Stimulated activated CD8-positive, alpha-beta memory T cell treated with anti-CD3 and anti-CD28 coated beads, Interleukin-4, amount 100 ng/mL, for 4 hours (primary cell): ENCODE measurements at places on chromosomes 3 and 15.

DNA sequence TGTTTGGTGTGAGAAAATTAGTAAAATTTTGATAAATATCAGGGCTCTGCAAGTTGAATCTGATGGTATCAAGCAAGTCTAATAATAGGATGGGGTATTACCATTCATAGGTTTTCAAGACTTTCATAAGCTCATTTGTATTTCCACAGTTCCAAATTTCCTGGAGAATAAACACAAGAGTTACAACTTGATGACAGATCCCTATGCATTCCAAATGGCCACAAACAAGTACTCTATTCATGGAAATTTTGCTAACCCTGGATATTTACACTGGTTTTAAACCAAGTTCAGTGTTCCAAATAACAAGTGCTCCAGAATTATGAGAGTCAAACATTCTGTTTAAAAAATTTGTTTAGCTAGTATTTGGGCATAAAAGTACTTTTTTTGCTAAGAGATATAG lies 75.0 kb upstream of the CNTN6 start:
- no peak for DNase-seq

GRCh38 chr15:35545316-35545823 lies 595 bp downstream of the DPH6 start:
- DNase-seq = no peak

DNA sequence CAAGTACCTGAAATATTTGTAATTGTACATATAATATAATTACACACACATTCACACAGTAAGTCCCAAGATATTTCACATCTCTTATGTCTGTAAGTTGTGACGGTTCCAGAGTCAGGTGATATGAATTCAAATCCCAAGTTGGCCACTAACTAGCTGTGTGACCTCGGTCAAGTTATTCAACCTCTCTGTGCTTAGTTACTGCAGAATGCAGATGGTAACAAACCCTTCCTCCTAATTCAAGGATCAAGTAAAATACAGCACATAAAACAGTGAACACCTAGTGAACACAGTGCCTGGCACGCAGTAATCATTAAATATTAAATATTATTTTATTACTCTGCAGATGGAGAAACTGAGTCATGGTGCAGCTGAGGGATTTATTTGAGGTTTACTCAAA lies 6.9 kb downstream of the PRICKLE2 start:
- DNase-seq = no peak

GRCh38 chr3:132255041-132255745 lies 62.0 kb upstream of the ACP3 start:
- no peak for DNase-seq

GRCh38 chr3:27633224-27633545 lies 88.9 kb downstream of the EOMES start:
- DNase-seq = no peak

- no peak for DNase-seq
Measured at GRCh38 chr3:98552232-98553020, 20.6 kb downstream of the GPR15 start.

- DNase-seq = no peak
Measured at GRCh38 chr3:126883241-126883640, 99.7 kb upstream of the PLXNA1 start.

DNA sequence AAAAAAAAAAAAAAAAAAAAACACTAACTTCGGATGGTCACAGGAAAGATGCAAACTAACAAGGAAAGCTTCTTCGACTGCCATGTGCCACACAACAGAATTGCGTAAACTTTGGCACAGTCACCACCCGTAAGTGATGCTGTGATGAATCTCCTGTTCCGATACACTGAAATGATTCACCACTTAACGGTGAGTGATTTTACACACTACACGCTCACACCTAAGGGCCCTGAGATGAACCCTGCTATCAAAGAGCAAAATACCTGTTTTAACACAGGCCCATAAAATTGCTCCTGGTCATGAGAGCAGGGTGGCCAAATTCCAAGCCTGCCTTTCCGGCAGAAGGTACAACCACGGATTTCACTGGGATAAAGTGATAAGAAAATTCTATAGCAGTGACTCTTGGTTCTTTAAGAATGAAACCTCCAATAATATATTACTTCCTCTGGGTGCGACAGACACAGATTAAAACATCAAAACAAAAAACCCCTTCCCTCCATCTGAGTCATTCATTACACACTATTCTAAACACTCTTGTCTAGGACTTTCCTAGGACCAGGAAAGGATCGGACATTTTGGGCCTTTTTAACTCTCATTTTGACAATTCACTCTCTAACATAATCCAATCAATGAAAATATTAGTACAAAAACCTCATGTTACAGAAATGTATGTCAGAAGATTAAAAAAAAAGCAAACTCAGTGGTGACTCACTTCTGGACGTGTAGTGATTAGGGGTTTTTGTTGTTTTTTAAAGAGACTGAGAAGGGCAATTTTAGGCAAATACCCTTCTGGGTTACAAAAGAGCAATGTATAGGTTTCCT lies 28.3 kb downstream of the LRIG1 start:
- no peak for DNase-seq

DNA sequence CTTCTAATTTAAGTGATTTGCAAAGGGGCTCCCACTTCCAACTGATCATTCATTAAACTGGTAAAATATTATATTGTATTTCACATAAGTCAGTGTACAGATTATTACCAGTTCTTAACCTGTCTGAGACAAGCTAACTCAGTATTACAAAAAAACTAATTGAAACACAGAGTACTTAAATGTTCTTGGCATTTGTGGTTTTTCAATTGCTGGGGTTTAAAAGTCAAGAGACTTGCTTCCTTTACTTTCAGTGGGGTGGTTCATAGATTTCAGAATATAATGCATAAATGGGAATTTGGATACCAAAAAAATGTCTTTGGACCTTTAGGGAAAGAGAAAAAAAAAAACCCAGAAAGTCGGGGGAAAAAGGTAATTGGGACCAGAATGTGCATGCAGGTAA lies 85.0 kb downstream of the ATP10A start:
- no peak for DNase-seq

DNA sequence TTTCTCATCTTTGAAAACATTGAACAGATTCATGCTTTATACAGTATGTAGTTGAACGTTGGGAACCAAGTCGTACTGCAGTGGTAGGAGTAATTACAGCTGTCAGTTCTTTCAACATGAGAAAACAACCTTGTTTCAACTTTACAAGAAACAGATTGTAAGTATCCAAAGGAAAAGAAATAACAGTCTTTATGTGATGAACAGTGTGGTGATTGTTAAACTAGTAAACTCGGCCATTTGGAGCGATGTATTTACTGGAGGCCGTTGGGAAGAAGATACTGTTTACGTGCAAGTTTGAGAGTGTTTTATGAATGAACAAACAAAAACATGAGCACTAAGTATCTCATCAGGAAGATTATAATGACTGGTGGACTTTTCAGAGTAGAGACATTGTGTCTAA lies 48.4 kb downstream of the EPHA3 start:
- no peak for DNase-seq

- no peak for DNase-seq
Measured at GRCh38 chr3:9884555-9885165, 4.6 kb upstream of the CIDEC start.

- no peak for DNase-seq
Measured at GRCh38 chr3:49236226-49236625, 40.8 kb downstream of the C3orf62 start.

DNA sequence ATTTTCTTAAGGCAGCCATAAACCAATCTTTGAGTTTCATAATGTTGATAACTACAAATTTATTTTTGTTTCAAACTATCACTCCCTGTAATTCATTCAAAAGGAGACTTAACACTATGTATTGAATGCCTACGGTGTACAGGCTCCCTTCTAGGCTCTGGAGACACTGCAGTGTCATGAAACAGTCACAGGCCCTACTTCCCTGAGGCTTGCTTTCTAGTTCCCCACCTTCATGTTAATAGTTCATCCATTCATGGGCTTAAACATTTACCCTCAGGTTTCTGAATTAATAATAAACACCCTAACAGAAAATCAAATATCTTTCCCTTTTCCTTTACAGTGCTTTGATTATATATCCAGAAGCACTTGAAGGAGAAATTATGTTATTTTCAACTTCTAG lies 168.7 kb downstream of the CHL1 start:
- no peak for DNase-seq

DNA sequence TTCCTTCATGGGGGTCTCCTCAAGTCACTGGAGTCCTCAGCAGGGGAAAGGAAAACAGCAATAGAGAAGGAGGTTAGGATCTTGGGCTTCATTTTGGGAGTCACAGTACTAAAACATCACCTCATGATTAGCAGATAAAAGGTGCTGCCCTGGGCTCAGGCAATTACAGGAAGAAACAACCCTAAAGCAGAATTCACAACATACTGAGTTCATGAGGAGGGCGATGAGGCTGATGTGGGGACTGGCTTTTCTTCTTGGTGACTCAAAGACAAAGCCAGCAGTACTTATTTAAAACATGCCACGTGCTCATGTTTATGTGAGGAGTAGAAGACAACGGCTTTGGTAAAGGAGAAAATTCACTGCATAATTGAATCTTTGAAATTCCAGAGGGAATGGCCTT lies 822.3 kb upstream of the CFAP20DC start:
- no peak for DNase-seq

- DNase-seq = no peak
Measured at GRCh38 chr3:53274938-53275605, 19.2 kb upstream of the TKT start.

GRCh38 chr3:46903341-46904302 lies 26.1 kb downstream of the PTH1R start:
- DNase-seq = no peak

DNA sequence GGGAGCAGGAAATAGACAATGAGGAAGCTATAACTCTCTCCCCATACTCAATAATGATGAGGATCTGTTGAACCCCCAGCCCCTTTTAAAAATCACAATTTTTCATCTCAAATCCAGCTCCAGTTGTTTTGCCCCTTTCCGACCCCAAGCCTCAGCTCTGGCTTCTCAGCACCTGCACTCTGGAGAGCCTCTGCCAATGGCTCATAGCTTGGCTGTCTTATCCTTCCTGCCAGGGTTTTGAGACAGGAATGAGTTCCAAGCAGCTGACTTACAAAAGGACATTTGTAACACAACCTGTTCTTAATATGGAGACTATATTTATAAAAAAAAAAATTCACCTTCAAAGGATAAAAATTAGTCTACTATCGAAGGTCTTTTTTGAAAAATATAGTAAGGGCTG lies 105.9 kb upstream of the NEDD4 start:
- DNase-seq = no peak

DNA sequence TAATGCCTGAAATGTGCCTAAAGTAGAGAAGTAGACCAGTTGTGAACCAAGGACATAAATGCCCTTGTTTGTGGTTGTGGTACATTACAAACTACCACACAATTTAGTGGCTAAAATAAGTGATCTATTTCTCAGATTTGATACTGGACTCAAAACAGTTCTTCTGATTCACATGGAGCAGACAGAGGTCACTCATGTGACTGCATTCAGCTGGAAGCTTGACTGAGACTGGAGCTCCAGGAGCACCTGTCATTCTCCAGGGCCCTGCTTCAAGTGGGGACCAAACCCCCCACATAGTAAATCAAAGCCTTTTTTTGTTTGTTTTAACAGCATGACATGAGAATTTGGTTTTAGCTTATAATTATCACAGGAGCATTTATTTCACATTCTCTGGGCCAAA lies 301.2 kb downstream of the OXSM start:
- DNase-seq = no peak

DNA sequence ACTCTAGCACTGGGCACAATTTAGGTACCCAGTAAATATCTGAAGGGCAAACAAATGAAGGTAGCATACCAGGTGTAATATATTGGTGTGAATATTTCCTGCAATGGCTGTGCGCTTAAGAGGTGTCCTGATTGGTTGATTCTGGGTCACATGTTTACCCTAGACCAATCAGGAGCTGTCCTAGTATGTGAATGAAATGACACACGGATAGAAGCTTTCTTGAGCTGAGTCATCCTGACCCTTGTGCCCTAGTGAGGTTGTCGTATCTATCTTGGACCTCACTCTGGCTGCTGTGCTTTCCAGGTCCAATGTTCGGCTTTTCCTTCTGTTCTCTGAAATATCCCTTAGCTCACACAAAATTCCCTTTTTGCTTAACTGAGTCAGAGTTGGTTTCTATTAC lies 58.1 kb upstream of the FOXP1 start:
- DNase-seq = no peak

DNA sequence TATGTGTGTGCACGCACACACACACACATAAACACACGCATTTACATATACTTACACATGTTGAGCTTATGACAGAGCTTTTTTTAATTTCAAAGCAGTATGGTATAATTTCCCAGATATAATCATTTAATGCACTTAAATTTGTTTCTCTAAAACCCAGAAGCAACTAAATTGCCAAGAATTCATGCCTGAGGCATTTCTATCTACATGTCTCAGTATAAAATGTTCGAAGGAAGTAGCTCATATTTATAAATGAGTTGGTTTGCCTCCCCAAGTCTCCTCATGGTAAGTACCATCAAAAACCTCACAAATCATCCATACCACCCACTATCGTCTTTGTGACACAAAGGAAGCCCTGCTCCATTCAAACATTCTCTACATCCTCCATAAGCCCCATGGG lies 130.6 kb downstream of the RPL22L1 start:
- no peak for DNase-seq

DNA sequence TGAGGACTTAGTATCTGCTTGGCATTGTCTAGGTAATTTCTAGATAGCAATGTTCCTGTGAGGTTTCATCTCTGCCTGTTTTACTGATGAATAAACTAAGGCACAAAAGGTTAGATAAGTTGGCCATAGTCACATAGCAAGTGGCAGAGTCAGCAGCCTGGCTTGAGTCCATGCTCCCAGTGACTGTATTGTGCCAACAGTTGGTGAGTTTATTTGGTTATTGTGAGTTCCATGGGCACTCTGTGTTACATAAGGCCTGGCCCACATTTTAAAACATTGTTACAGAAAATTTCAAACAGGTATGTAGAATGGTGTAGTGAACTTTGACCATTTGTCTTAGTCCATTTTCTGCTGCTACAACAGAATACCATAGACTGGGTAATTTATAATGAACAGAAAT lies 15.2 kb downstream of the MCM2 start:
- DNase-seq = no peak

- DNase-seq = no peak
Measured at GRCh38 chr15:57746786-57747185, 40.3 kb downstream of the POLR2M start.
